ENCODE measurements at places on chromosomes 1 and 21.

DNA sequence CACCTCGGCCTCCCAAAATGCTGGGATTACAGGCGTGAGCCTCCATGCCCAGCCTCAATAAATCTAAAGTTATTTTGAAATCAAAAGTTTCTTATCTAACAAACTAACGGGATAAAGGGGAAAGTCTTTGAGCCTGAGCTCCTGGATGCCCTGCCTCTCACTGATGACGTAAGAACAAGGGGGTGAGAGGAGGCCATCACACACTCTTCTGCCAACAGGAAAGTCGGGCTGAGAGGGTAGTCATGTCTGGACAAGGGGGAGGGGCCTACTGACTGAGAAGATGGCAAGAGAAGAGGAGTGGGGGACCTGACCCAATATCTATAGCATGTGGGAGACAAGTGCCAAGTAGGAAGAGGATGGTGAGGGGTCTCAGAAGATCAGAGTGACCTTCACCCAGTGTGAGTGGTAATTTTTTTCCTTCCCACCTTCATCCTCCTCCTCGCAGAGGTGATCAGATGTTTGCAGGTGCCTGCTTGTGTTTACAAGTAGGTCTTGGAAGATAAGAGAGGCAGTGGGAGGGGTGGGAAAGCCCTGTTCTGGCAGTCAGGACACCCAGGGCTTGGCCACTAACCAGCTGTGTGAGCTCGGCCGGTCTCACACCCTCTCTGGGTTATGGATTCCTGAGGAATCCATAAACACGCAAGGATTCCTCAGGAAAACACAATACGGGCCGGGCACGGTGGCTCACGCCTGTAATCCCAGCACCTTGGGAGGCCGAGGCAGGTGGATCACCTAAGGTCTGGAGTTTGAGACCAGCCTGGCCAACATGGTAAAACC, 9.6 kb downstream of the UQCRHL start:
- DNase-seq = no peak
- no peak overlapping the region for H3K4me3 ChIP-seq
- H3K4me1 ChIP-seq = peaks cover 26% of the 10 kb centered on the region

GRCh38 chr1:149942207-149942606, 5.5 kb upstream of the MTMR11 start:
- H3K27me3 ChIP-seq = no peaks in the 10 kb centered on the region
- peaks cover 13% of the 10 kb centered on the region for H3K36me3 ChIP-seq
- H3K4me3 ChIP-seq = no peak overlapping the region
- no peak for DNase-seq
- H3K27ac ChIP-seq = peak overlapping the region; percentile 11

DNA sequence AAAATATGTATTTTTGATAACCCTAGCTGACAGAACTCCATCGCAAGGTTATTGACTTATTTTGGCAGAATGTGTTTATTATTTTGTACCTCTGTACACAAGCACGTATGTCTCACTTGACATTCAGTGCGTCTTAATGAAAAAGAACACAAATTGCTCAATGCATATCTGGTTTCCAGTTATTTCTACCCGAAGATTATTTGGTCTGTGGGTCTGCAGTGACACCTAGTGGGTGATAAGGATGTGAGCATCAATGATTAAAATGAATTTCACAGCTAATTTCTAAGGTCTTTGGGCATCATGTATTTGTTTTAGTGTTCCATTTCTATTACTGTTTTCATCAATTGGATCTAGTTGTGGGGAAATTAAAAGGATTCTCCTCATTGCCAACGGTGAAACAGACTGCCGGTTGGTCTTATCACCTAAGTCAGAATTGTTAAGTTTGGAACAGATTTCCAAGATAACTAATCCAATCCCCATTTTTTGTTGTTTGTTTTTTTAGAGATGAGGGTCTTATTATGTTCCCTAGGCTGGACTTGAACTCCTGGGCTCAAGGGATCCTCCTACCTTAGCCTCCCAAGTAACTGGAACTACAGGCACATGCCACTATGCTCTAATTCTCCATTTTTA, 13.9 kb downstream of the DDX20 start:
- no peaks in the 10 kb centered on the region for H3K4me1 ChIP-seq
- no peak for DNase-seq
- H3K4me3 ChIP-seq = no peak overlapping the region
- no peaks in the 10 kb centered on the region for H3K27me3 ChIP-seq
- H3K36me3 ChIP-seq = peaks cover 9% of the 10 kb centered on the region

DNA sequence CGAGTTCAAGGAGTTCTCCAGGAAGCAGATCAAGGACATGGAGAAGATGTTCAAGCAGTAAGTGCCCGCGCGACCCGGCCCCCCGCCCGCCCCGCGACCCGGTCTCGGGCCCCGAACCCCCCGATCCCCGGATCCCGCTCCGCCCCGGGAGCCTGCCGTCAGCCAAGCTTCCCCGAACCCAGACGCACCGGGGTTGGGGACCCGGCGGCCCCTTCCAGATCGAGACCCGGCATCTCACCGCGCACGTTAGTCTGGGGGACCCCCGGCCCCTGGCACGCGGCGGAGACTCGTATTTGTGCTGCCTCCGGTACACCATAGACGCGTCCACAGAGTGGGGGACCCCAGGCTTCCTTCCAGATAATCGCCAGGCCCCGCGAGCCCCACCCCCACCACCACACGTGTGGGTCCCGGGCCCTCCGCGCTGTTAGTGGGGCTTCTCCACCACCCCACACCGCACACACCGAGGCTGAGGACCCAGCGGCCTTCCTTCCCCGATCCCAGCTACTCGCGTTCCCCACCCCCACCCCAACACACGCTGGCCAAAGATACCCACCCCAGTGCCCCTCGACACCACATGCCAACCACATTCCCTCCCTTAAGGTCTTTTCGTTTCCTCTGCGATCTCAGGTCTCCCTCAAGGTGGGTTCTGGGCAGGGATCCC, 665 bp downstream of the EFHD2 start:
- no peaks in the 10 kb centered on the region for H3K4me1 ChIP-seq
- H3K27me3 ChIP-seq = no peaks in the 10 kb centered on the region
- no peak for DNase-seq
- H3K36me3 ChIP-seq = no peaks in the 10 kb centered on the region
- H3K27ac ChIP-seq = peak overlapping the region; percentile 88

- H3K36me3 ChIP-seq = no peaks in the 10 kb centered on the region
- no peak overlapping the region for H3K4me3 ChIP-seq
- no peaks in the 10 kb centered on the region for H3K4me1 ChIP-seq
- no peaks in the 10 kb centered on the region for H3K27me3 ChIP-seq
- H3K27ac ChIP-seq = peak overlapping the region; percentile 45
These were observed 7.0 kb upstream of the SLC26A9 start for GRCh38 chr1:205950280-205950679.

- no peak overlapping the region for H3K27ac ChIP-seq
- no peaks in the 10 kb centered on the region for H3K36me3 ChIP-seq
- H3K4me3 ChIP-seq = no peak overlapping the region
- H3K4me1 ChIP-seq = no peaks in the 10 kb centered on the region
These were observed 989.0 kb downstream of the PLA2G4A start for GRCh38 chr1:187817782-187818181.

DNA sequence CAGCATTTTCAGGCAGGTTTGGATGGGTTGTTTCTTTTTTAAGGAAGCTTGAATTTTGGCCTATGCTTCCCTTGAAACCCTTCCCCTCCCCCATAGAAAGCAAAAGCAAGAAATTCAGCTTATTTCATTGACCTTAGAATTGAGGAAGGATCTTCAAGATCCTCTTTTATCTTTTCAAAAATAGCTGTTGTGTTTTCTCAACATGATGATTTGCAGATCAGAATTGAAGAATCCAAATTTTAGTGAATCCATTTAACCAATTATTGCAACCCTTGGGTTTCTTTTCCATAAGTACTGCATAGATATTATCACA, 73.7 kb downstream of the LRRC8C start:
- DNase-seq = no peak
- H3K27me3 ChIP-seq = no peaks in the 10 kb centered on the region
- no peaks in the 10 kb centered on the region for H3K36me3 ChIP-seq
- no peak overlapping the region for H3K4me3 ChIP-seq
- H3K4me1 ChIP-seq = no peaks in the 10 kb centered on the region
- H3K27ac ChIP-seq = no peak overlapping the region

DNA sequence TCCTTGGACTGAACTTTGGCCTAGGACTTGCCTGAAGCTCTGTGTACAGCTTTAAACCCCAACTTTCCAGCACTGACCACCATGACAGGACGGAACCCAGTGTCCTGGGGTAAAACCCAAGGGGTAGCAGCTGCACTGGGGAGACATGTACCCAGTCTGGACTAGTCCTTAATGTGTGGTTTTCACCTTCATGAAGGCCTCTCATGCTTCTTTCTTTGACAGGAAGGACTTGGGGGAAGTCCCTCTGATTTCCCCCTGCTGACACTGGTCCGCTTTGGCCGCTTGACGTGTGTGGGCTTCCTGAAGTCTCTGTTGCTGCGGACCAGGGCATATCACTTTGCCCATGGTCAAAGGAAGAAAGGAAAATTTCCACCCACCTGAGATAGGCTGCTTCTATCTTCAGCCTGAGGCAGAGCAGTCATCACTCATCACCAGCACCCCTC, 66.3 kb upstream of the PRDX6 start:
- H3K36me3 ChIP-seq = no peaks in the 10 kb centered on the region
- H3K27ac ChIP-seq = no peak overlapping the region
- no peak for DNase-seq
- no peaks in the 10 kb centered on the region for H3K27me3 ChIP-seq

DNA sequence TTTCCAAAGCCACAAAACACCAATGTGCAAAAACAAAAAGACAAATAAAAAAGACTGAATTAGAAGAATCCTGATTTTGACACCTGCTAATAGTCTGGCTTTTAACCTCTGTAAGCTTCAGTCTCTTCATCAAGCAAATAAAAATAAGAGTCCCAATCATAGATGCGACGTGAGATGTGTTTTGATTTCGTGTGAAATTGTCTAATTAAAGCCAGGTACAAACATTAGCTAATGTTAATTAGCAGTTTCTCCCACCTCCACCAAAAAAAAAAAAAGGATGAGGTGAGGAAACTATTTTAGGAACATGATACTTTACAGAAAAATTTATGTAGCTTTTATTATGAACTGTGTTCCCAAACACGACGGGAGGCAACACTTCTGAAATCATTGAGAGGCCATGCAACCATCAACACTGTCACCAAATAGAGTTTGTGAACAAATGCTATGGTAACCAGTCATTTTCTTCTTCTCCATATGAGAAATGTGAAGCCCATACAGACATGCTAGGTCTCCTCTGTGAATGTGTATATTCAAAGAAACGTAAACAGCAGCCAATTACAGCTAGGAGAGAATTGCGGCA, 6.7 kb upstream of the EVI5 start:
- H3K27ac ChIP-seq = no peak overlapping the region
- DNase-seq = no peak
- no peak overlapping the region for H3K4me3 ChIP-seq
- H3K36me3 ChIP-seq = no peaks in the 10 kb centered on the region
- no peaks in the 10 kb centered on the region for H3K4me1 ChIP-seq

DNA sequence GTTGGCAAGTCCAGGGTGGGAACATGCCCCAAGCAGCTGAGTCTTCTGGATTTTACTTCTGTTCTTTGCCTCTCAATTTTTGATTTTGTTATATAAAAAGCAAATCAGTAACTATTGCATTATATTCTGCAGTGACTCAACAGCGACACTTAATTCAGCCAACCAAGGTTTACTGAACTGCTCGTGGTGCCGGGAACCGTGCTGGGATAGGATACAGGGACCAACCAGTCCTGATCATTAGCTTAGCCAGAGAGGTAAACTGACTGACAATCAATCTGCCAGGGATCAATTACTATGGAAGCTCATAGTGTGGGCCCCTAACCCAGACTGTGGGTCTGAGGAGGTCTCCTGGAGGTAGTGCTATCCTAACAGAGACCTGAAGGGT, 68.4 kb upstream of the ZNF281 start:
- H3K27me3 ChIP-seq = no peaks in the 10 kb centered on the region
- no peaks in the 10 kb centered on the region for H3K36me3 ChIP-seq
- peaks cover 10% of the 10 kb centered on the region for H3K4me1 ChIP-seq
- no peak for DNase-seq
- no peak overlapping the region for H3K4me3 ChIP-seq

GRCh38 chr1:212814537-212815334, 23.0 kb downstream of the TATDN3 start:
- H3K4me3 ChIP-seq = no peak overlapping the region
- no peaks in the 10 kb centered on the region for H3K36me3 ChIP-seq
- no peaks in the 10 kb centered on the region for H3K4me1 ChIP-seq
- no peaks in the 10 kb centered on the region for H3K27me3 ChIP-seq

DNA sequence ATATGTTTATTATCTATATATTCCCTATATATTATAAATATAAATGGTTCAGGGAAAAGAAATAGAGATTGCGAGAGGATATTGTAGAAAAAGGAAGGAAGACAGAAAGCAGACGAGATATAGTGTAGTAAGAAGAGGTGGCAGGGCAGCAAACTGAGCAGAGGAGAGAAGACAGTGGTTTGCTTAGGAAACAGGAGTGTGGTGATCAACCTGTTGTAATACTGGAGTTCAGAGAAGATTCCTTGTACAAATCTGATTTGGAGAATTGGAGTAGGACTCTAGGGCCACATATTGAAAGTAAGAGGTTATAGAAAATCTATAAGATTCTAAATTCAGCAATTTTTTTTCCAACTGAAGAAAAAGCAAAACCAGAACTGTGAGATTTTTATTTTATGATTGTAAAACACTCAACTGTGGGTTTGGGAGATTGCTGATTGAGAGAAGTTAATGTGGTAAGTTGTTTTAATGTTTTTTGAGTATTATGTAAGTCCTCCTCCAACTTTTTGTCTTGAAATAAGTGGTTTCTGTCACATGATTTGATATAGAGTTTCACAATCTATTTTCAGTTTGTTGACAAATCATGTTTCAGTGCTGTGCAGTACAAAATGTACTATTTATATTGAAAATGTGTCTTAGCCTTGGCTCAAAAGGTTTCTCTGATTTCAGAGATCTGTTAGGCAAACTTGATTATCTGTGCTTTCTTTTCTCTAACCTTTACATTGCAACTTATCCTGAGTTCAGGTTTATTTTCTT, 9.6 kb upstream of the AMY2B start:
- H3K4me1 ChIP-seq = no peaks in the 10 kb centered on the region
- H3K27ac ChIP-seq = peak overlapping the region; percentile 57
- H3K27me3 ChIP-seq = no peaks in the 10 kb centered on the region
- no peaks in the 10 kb centered on the region for H3K36me3 ChIP-seq
- no peak for DNase-seq

DNA sequence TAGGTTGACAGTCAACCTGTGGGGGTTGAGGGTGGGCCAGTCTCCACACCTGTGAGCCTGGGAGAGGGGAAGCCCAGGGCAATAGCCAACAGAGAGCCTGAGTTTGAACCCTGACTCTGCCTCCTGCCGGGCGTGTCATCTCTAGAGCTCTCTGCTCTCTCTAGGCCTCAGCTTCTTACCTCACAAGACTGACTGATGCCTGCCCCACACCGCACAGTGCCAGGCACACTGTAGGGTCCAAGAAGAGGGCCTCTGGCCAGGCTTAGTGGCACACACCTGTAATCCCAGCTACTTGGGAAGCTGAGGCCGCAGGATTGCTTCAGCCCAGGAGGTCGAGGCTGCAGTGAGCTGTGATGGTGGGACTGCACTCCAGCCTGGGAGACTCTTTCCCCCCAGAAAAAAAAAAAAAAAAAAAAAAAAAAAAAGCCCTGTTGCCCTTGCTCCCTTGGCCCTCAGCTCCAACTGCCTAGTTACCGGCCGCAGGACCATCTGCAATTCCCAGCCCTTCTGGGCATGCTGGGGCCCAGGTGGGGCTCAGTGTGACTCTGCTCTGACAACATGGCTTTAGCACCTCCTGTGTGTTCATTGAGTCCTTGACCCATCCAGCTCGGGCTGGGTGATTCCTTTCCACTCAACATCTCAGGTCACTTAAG, 25.1 kb downstream of the GRHL3 start:
- no peaks in the 10 kb centered on the region for H3K4me1 ChIP-seq
- no peak for DNase-seq
- H3K27ac ChIP-seq = no peak overlapping the region
